ENCODE measurements at places on chromosomes 1 and 21.

DNA sequence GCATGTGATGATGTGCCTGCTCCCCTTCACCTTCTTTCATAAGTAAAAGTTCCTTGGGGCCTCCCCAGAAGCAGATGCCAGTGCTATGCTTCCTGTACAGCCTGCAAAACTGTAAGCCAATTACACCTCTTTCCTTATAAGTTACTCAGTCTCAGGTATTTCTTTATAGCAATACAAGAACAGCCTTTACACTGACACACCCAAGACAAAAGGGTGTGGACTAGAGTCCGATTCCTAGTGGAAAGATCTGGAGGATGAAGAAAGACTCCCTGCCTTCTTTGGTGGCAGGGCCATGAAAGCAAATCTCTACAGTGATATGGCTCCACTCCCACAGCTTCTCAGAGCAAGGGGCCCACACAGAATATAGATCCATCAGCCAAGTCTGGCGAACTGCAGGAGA is 209.7 kb upstream of the ST6GALNAC5 start:
- no peak for DNase-seq

- DNase-seq: no peak
These were observed 39.3 kb upstream of the ZBTB18 start for GRCh38 chr1:244011786-244012185.

- DNase-seq: no peak
These were observed 3.8 kb upstream of the ATP6V1G3 start for GRCh38 chr1:198544265-198544664.

GRCh38 chr21:34670220-34670961 is 1.6 kb downstream of the CLIC6 start:
- DNase-seq: no peak

- no peak for DNase-seq
These were observed 97.0 kb upstream of the FGGY start for GRCh38 chr1:59199719-59200376.

DNA sequence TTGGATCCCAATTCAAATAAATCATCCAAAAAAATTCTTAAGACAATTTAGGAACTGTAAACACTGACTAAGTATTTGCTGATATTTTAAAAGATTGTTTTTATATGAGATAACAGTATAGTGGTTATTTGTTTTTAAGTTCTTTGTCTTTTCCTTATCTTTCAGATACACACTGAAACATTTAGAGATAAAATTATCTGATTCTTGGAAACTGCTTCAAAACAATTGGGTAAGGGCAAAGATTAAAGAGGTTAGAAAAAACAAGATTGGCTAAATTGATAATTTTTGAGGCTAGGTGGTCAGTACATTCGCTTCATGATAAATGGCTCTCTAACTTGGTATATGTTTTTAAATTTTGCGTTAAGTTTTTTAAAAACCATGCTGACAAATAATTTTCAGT is 117.3 kb downstream of the PSMG1 start:
- no peak for DNase-seq

DNA sequence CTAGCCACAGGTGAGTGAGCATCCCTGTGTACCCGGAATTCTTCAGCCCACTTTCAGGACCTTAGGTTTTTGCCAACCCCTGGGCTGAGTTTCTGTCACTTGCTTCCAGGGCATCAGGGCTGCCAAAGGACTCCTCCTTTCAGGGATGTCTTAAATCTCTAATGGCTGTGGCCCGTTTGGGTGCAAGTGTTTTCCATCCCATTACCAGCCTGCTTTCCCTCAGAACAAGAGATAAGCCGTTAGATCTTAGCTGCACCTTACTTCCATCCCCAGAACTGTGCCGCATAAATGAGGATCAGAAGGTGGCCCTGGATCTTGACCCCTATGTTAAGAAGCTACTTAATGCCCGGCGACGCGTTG is 652 bp downstream of the SNAPIN start:
- no peak for DNase-seq

GRCh38 chr1:20962576-20963258 is 175.6 kb upstream of the HP1BP3 start:
- no peak for DNase-seq

DNA sequence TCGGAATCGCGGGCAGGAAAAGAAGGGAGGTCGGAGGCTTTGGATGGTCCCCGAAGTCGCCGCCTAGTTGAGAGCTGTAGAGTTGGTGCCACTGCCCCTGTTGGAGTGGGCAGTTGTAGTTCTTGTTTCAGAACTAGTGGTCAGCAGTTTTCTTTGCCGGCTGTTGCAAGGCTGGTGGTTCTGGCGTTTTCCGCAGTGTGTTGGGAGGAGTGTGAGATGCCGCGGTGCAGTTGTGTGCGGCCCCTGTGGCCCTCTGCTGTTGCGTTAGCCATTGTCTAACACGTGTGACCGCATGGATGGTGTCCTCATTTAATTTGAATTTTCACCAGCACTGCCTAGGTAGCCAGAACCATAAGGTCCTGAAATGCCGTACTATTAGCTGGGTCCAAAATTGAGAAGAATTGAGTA is 1.4 kb downstream of the ARF1 start:
- no peak for DNase-seq

GRCh38 chr1:15915991-15916390 is 59.9 kb downstream of the ZBTB17 start:
- DNase-seq: no peak

- DNase-seq: no peak
These were observed 189.1 kb upstream of the POU3F1 start for GRCh38 chr1:38235705-38236104.

GRCh38 chr21:37695111-37695510 is 221.1 kb downstream of the KCNJ6 start:
- no peak for DNase-seq

DNA sequence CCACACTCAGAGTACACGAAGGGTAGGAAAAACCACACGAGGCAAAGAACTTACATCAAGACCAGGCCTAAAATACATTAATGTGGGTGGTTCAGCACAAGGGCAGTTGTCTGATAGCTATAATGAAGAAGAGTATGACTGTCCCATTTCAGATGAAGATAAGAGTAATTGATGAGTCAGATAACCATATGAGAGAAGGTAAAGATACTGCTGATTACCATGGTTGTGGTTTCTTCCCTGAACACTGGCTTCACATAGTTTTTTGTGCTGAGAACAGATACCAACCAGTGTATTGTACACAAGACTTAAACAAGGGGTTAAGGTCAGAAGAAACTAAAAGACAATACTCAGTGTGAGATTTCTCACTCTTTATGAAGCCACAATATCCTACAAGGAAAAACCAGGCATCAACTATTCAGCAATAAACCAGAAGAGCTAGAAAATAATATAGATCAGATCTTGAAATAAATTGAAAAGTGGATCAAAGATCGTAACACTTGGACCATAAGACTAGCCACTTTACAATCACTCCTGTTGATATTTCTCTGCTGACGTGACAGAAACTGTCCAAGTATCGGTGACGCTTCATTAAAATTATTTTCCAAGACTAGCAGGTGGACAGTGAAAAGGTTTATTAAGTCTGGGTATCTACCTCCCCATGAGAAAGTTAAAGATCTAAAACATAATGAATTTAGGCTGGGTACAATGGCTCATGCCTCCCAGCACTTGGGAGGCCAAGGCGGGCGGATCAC is 28.6 kb downstream of the PUM1 start:
- DNase-seq: no peak

DNA sequence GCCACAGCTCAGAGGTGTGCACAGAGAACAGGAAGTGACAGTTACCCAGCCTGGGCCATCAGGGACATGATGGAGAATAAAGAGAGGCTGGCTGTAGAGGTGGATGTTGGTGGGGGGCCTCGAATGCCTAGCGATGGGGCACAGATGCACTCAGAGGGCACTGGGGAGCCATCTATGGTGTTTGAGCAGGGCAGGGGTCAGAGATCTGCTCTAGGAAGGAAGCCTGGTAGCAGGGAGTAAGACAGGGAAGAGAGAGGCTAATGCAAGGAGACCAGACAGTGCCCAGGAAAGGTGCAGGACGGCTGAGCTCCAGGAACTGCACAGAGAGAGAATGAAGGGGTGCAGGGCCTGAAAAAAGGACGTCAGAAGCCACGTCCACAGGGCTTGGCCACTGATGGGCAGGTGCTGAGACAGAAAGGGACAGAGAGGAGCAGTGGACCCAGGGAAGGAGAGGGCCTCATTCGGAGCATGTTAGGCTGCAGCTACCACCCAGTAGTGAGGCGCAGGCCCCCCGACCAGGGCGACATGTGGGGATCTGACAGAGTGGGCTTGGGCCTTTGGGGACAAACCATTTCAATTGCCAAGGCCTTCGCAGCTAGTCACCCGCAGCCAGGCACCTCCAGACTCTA is 1.1 kb upstream of the KCNAB2 start:
- DNase-seq: no peak

GRCh38 chr1:59025898-59026426 is 242.1 kb upstream of the JUN start:
- no peak for DNase-seq

DNA sequence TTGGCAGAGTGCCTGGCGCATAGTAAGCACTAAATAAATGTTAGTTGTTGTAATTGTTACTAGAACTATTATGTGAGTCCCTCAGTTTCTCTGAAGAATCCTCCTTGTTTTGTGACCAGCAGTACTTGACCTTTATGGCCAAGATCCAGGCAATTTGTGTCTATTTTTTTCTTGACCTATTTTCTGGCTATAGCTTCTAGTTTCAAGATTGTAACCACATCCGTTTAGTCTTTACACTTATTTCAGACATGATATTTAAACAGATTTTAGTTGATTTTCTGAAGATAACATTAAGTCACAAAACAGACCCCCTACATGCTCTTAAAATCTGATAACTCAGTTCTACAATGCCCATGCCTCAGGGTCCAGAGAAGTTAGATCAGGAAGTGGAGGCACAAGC is 50.3 kb downstream of the CDC7 start:
- DNase-seq: no peak

GRCh38 chr1:214441119-214441518 is 110.3 kb downstream of the PTPN14 start:
- no peak for DNase-seq

DNA sequence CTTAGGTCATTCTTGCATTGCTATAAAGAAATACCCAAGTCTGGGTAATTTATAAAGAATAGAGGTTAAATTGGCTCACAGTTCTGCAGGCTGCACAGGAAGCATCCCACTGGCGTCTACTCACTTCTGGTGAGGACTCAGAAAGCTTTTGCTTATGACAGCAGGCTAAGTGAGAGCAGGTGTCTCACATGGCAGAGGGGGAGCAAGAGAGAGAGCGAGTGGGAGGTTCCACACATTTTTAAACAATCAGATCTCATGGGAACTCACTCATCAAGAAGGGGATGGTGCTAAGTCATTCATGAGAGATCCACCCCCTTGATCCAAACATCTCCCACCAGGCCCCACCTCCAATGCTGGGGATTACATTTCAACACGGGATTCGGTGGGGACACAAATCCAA is 13.6 kb upstream of the RGS4 start:
- no peak for DNase-seq

DNA sequence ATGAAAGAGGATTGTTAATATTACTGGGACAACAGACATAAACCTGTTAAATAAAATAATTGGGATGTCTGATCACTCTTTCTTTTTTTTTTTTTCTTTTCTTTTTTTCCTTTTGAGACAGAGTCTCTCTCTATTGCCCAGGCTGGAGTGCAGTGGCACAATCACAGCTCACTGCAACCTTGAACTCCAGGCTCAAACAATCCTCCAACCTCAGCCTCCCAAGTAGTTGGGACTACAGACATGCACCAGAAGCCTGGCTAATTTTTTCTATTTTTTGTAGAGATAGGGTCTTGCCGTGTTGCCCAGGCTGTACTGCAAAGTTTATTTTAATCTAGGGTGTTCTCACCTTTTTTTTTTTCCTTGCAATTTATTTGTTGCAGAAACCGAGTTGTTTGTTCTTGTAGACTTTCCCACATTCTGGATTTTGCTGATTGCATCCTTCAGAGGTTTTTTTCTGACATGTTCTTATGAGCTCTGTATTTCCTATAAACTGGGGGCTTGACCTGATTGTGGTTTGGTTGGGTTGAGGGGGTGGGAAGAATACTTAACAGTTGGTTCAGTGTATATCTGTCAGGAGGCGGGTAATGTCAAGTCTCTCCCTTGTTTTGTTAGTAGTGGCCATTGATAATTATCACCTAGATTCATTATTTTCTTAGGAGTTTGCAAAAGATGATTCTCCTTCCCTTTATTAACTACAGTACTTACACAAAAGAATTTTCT is 125.2 kb downstream of the MAST2 start:
- DNase-seq: no peak

DNA sequence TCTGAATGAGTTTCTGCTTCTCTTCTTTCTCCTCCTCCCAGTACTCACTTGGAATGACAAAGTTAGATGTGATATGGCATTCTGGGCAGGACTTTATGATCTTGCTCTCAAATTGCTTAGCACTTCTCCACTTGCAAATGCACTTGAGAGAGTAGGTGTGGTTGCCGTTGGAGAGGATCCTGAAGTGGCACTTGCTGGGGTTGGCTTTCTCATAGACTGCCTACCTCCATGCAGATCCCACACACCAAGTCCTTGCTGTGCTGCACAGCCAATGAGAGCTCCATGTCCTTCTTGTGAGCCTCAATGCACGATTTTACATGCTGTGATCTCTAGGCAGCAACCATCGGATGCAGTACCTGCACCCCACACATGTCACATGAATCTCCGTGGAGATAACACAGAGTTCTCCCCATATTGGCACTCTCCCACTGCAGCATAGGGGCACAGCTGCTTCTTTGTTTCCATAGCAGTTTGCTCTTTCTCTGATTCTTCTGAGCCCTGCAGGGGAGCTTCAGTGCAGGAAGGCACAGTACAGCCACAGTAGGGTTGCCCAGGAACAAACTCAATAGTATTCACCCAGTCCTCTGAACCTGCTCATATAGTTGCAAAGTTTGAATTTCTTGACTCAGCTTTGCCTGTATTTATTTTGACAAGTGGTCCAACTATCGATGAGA is 45.2 kb downstream of the ZNF691 start:
- DNase-seq: no peak

DNA sequence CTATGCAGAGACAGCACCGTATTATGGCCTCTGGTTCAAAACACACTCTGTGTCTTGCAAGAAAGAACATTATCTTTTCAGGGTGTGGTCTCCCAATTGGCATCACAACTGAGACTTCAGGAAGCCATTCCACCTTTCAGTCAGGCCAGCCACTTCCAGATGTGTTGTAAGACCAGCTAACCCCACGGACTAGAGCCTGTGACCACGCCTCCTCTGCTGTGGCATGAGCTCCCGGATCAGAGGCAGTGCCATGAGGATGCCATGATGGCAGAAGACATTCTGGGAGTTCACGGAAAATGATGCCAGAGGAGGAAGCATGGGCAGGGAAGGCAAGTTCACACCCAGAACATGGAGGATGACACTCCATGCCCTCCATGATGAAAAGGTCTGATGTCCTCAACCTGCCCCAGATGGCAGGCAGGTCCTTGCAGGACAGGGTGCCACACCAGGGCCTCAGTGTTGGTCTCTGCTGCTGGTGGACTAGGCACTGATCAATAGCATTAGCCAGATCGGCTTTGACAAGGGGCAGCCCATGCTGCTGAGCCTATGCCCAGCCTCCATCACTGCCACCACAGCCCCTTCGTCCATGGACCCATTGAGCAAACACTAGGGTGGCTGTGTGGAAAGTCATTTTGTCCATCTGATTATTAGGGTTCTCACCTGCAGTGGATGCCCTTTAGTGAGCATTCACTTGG is 341.6 kb downstream of the MATN1 start:
- DNase-seq: no peak

- no peak for DNase-seq
These were observed 20.1 kb downstream of the URB1 start for GRCh38 chr21:32372755-32373154.

- DNase-seq: no peak
These were observed 1.3 kb downstream of the DYRK1A start for GRCh38 chr21:37367703-37368540.

- DNase-seq: no peak
These were observed 402.4 kb upstream of the PROX1 start for GRCh38 chr1:213585402-213585801.

All from HEK293T (cell line).